ENCODE measurements at places on chromosomes 5 and 9.
A peak's percentile ranks its signal among the peaks of the same experiment; 100 is the strongest.

- peak; percentile 25 for DNase-seq
Observed at GRCh38 chr9:21077781-21078180, at the start of gene IFNB1. TSS of gene IFNB1 (minus strand) at chr9:21077942. CDS start at chr9:21077869, 73 bp downstream.

DNA sequence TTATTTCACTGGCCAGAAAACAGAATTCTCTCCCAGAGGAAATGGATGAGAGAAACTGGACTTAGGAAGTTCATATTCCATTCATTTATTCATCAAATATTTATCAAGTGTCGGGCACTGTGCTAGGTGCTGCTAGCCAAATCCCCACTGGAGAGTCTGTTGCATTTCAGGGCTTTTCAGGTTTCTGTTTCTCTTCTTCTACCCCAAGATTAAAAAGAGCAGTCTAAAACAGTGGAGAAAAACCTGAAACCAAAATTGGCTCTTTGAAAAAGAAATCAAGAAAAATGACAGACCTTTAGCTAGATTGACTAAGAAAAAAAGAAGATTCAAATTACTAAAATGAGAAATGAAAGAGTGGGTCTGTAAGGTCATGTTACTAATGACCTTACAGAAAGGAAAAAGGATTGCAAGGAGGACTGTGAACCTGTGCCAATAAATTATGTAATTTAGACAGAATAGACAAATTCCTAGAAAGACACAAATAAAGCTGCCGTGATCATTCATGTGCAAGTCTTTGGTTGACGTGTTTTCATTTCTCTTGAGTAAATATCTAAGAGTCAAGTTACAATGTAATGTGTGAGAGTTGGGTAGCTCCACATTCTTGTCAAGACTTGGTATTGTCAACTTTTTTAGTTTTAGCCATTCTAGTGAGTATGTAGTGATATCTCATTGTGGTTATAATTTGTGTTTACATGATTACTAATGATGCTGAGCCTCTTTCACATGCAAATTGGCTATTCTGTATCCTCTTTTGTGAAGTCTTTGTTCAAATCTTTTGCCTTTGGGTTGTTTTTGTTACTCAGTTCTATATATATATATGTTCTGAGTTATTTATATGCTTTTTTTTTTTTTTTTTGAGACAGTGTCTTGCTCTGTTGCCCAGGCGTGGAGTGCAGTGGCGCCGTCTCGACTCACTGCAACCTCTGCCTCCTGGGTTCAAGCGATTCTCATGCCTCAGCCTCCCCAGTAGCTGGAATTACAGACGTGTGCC lies 23.7 kb downstream of the SNX30 start:
- no peak for DNase-seq

DNA sequence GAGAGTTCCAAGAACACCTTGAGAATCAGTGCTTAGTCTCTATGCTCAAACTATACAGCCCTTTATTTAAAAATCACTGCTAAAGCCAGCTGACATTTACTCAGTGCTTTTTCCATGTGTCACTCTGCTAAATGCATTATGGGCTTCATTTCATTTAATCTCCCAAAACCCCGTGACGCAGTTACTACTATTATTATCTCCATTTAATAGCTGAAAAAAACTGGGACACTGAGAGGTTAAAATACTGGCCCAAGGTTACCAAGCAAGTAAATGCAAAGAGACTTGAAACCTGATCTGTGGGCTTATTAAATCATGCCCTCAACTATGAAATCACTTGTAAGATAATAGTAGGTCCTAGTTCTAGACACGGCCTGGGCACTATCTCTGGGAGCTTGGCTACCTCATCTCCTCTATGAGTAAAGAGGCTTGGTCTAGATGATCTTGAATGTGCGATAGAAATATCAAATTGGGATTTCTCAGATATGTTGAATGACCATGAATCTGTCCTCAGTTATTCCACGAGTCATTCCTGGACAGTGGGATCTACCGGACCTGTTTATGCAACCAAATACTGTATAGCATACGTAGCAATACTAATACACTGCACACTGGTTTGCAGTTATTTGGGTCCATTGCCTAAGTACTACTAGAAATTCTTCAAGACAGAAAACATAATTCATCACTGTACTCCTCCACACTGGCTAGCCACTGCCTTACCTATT lies 32.3 kb downstream of the MARCHF11 start:
- DNase-seq, result no peak

GRCh38 chr9:81664638-81665222 lies 24.6 kb downstream of the TLE1 start:
- DNase-seq, result no peak

- no peak for DNase-seq
Observed at GRCh38 chr9:129437626-129438323, 183.1 kb downstream of the C9orf50 start.

GRCh38 chr5:154162539-154163151 lies 27.9 kb upstream of the GALNT10 start:
- no peak for DNase-seq

GRCh38 chr5:77231471-77232138 lies 21.1 kb downstream of the PDE8B start:
- no peak for DNase-seq

- no peak for DNase-seq
Observed at GRCh38 chr9:101333926-101334702, 50.7 kb downstream of the BAAT start.

DNA sequence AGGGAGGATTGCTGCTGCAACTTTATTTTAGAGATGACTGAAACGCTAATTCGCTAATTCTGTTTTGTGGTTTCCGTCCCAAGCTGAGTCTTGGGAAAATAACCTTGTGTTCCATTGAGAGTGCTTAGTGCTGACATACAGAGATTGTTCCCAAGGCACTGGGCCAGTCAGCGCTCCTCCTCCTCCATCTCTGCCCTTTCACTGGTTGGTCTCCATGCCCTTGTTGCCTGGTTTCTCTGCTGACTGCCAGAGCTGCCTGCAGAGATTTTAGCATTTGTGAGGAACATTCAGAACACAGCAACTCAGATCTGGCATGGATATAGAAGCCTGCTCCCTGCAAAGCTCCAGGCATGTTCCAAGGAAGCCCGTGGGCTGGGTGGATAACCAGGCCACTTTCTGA lies 126.0 kb upstream of the IRX2 start:
- peak; percentile 51 for DNase-seq
